ENCODE measurements at places on chromosomes 2 and 18.
A peak's percentile ranks its signal among the peaks of the same experiment; 100 is the strongest.

- DNase-seq, result no peak
Measured at GRCh38 chr2:18559531-18560030, 872 bp downstream of the RDH14 start.

DNA sequence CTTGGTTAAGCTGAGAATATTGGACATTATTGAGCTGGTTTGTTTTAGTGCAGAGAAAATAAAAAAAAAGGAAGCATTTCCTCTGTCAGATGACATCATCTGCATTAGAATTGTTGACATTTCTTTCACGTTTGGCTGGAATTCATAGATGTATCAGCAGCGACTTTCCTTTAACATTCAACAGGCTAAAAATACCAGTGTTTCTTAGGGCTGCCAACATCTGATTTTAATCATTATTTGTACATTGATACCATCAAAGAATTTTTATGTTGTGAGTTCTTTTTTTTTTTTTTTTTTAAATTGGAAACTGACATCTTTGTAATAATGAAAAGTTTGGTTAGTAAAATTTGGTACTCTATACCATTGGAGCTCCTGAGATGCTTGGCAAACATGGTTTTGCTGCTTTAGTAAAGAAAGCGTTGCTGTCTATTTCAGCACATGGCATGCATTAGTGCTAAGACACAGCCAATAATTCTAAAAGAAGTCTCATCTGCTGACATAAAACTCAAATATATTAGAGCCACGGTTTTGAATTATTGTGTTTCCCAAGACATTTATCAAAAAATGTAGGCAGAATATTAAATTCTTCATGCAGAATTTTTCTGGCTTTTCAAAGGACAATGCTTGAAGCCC, 33.6 kb downstream of the GTF2A1L start:
- DNase-seq, result peak; percentile 60

DNA sequence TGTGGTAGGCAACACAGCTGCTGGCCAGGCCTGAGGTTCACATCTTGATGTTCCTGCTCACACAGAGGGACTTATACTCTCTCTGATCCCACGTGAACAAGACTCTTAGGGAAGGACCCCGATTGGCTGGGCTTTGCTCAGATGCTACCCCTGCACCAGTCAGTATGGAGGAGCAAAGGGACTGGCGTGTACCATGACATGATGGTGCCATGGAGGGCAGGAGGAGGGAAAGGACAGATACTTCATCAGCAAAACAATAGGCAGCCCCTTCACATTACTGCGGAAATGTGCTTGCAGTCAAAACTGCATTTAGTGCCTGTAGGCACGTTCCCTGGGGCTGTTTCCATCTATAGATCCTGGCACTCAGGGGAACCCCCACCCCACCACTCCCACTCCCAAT, 42.7 kb downstream of the ZFP36L2 start:
- no peak for DNase-seq

GRCh38 chr2:128736689-128737545, 418.2 kb upstream of the HS6ST1 start:
- no peak for DNase-seq

GRCh38 chr18:59459369-59460071, 100.5 kb upstream of the LMAN1 start:
- no peak for DNase-seq

- DNase-seq, result no peak
Measured at GRCh38 chr18:39753178-39753577, 2187.6 kb upstream of the CELF4 start.

DNA sequence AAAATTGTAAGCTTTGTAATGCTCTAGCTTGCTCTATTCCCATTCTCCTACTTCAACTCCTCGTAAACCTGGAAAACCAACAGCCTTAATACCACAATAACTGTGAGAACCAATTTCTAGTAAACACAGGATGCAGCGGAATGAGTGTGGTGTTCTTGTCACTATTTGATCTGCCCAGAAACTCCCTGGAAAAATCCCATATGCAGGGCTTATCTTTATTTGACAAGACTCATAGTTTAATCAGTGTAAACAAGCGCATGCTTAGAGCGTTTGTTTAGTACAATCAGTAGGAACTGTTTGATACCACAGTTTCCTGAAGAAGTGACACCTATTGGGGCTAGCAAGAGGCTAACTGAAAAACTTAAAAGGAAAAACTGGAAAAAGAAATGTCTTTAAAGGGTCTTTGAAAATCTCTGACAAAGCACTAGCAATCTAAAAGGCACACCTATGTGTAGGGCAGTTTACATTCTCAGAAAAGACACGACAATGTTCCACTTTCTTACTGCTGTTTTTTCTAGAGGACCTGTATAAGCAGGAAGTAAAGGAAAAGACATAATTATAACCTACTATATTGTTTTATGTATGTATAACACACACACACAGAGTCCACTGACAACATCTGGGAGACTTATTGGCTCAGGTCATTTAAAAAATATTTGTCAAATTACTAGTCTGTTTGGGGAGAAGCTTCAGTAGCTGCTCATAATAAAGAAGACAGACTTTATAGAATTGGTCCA, 241.4 kb upstream of the KLHL14 start:
- no peak for DNase-seq

DNA sequence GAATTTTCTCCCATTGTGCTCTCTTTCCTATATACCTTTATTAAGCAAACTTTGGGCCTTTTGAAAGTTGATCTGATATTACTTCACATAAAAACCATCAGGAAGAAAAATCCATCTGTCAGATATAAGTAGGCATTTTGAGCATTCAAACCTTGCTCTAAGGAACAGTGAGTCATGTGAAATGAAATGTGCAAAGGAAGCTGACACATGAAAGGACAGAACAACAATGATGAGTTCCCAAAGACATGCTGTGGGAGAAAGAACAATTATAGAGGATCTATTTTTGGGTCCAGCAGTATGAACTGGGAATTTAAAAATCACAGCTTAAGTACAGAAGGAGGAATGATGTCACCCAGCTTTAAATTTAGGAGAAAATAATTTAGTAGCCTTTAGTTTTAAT, 18.1 kb downstream of the CALCRL start:
- peak; percentile 40 for DNase-seq

DNA sequence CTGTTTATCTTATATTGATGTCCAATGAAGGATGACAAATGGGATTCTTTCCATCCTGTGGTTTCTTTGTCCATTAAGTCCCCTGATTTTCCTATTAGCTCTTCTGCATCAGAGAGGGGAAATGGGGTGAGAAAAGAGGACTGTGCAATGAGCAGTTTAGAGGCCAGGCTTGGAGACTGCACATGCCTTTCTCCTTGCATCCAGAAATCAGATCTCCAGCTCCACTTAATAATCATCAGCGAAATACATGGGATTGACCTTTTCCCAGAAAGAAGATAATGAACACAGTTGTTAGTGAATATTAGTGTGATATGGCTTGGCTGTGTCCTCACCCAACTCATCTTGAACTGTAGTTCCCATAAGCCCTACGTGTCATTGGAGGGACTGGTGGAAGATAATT, 697.4 kb downstream of the CBLN2 start:
- no peak for DNase-seq

GRCh38 chr18:46156124-46156745, 52.0 kb downstream of the HAUS1 start:
- no peak for DNase-seq

DNA sequence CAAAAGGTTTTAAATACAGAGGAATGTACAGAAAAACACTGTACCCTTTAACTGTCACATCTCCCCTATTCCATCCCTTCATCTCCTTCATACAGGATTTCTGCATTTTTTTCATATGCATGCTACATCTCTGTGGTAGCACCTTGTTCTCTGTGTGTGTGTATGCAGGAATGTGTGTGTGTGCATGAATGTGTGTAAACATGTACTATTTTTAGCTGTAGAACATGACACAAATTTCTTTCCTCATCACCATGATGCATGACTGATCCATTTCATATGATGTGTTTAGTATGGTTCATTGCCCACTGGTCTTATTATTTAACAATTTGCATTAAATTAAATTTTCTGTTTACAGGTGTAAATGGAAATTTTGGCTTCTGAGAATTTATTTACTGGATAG, 21.5 kb upstream of the ZEB2 start:
- no peak for DNase-seq

DNA sequence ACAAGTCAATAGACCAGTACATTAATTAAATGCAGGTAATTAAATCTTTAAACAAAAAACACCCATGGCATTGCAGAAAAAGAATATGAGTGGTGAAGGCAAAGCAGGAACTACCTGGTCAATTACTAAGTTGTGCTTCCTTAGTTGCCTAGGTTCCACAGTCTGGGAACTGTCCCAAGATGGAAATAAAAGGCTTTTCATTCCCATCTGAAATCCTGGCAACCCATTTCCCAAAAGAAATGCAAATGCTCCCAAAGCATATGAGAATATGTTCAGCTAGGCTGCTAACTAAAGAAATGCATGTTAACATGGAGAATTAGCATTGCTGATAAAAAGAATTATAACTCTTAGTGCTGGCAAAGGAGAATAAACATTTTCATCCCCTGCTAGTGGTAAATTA, 177.8 kb downstream of the TMEM163 start:
- DNase-seq, result no peak

- no peak for DNase-seq
Measured at GRCh38 chr2:16281451-16282335, 341.3 kb downstream of the MYCN start.

- no peak for DNase-seq
Measured at GRCh38 chr2:105821428-105822125, 76.9 kb downstream of the NCK2 start.

Measured in BJ (cell line).